ENCODE measurements at places on chromosomes 1 and 21.
A peak's percentile ranks its signal among the peaks of the same experiment; 100 is the strongest.

DNA sequence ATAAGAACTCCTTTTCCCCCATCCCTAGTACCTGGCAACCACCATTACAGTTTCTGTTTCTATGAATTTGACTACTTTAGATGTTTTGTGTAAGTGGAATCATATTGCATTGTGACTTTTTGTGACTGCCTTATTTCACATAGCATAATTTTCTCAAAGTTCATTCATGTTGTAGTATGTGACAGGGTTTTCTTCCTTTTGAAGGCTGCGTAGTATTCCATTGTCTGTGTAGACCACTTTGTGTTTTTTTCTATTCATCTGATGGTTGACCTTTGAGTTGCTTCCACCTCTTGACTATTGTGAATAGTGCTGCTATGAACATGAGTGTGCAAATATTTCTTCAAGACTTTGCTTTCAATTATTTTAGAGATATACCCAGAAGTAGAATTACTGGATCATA, 225.8 kb upstream of the L1TD1 start:
- DNase-seq, result no peak

DNA sequence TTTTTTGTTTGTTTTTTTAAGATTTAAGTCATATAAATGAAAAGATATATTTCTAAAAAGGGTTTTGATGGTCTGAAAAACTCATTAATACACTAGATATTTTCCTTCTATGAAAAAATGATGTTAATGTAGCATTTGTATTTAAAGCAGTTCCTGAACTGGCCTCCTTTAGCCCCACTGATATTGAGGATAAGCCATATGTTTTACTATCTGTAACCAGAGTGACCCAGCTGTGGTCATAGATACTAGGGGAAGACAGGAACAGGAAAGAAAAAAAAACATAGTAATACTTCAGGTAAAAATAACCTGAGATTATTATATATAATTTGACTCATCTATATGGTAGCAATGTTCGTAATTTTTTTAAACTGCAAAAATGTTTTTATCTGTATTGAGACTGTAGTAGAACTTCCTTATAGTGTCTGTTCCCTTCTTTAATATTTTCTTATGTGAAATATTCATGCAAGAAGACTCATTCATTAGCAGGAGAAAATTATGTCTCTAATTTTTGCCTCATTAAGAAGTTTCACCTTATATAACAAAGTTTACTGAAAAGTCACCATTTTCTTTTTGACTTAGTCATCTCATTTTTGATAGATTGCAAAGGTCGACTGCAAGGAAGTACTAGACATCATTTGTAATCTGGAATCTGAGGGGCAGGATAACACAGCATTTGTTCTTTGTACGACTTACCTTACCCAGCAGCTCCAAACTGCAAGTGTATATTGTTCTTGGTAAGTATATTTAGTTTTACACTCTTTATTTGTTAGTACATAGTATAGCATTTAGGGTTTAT, 25.6 kb upstream of the TMCO2 start:
- no peak for DNase-seq

DNA sequence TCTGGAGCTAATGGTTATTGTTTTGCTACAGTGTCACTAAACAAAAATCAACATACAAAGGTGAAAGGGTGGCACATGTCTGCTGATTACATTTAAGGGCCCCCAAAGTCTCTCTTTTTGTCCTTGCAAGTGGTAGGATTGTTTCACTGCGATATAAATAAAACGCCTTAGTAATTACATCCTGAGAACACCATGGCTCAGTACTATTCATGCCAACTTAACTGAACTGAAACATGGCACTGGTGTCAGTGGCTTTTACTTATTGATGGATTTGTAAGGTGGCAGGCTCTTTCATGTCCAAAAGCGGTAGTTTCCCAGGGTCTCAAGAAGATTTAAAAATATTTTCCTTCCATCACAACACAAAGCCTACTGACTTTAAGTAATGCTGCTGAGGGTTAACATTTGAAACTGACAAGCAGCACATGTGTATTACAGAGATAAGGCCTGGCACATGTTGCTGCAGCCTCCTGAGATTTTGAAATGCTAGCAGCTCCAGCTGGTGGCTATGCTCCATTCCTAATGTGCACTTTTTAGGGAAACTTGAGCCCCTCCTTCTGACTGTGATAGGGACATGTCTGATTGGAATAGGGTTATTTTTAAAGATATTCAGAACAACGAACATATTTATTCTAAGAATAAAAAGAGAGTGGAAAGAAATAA, 86.8 kb downstream of the ATP1B1 start:
- no peak for DNase-seq

DNA sequence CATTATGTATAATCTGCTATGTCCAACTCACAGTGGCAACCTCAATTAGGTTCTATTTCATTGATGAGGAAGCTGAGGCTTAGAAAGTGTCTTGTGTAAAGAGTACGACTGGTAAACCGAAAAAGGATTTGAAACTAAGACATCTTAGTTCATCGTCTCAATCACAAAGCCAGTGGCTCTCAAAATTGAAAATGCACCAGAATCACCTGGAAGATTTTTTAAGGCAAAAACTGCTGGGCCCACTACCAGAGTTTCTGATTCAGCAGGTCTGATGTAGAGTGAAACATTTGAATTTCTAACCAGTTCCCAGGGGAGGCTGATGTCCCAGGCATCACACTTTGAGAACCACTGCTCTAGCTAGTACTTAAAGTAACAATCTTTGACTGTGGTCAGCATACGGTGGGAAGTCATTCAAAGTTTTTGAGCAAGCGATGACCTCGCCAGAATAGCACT, 5.2 kb upstream of the LRRC53 start:
- DNase-seq, result no peak

GRCh38 chr21:35326677-35327076, 277.6 kb upstream of the RUNX1 start:
- no peak for DNase-seq

DNA sequence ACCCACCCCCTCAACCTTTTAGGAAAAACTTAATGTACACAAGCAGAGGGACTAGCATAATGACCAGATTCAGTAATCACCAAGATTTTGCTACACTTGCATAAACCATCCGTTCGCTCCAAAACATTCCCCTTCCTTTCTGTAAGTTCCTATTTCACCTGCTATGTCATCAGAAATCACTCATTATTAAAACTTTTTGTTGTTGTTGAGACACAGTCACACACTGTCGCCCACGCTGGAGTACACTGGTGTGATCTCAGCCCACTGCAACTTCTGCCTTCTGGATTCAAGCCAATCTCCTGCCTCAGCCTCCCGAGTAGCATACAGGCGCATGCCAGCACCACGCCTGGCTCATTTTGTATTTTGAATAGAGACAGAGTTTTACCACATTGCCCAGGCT, 3.4 kb downstream of the MRPL20 start:
- DNase-seq, result no peak

DNA sequence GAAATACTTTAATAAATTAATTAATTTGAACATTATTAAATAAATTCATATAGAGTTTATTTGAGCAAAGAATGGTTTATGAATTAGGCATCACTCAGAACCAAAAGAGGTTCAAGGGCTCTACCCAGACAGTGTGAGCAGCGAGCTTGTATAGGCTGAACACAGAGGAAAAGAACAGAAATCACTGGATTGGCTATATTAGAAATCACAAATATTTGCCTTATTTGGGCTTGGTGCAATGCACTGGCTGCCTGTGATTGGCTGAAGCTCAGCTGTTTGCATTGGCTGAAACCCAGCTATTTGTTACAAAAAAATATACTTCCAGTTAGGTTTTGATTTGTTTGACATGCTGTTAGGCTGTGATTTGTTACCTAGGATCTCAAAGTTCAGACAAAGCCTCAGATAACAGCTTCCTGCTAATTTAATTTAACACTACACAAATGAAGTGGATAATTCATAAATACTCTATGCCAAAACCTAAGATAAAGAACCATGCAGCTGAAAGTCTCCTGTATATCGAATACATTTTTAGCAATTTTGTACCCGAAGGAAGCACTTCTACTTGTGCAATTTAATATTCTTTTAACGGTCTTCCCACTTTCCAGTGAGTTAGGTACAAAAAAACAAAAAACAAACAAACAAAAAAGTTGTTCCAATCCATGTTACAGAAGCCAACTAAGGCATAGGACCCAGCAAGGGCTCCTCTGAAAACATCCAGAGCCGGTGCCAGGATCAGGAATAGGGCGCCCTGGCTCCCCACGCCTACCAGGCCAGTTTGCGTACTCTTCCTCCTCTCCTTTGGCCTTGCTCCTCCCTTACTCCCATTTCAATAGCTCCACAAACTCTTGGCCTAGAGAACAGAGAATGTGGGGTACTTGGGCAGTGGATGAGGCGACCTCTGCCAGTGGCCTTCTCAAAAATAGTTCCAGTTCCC, 179.1 kb downstream of the DUSP10 start:
- no peak for DNase-seq

GRCh38 chr1:84960371-84960770, 36.5 kb downstream of the MCOLN2 start:
- no peak for DNase-seq

DNA sequence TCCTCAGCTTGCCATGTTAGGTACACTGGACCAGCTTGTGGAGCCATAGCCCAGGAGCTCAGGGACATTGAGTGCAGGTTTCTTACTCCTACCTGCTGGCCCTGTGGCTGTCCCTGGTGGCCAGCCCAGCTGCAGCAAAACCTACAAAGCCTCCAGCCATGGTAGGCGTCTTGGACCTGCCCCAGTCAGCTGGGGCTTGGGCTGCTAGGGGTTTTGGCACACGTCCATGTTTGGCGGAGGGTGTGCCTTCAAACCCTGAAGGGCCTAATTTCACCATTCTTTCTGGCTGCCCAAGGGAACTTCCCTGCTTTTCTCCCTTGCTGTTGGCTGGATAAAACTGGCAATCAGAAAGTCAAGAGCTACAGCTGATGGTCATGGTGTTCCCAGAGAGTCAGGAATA, 25.4 kb downstream of the HMGCS2 start:
- DNase-seq, result peak; percentile 17

All from NCI-H1417 (cell line).